ENCODE measurements at places on chromosomes 5 and 9.
A peak's percentile ranks its signal among the peaks of the same experiment; 100 is the strongest.

GRCh38 chr5:16619136-16619535 lies 2.3 kb upstream of the RETREG1 start:
- DNase-seq: no peak

DNA sequence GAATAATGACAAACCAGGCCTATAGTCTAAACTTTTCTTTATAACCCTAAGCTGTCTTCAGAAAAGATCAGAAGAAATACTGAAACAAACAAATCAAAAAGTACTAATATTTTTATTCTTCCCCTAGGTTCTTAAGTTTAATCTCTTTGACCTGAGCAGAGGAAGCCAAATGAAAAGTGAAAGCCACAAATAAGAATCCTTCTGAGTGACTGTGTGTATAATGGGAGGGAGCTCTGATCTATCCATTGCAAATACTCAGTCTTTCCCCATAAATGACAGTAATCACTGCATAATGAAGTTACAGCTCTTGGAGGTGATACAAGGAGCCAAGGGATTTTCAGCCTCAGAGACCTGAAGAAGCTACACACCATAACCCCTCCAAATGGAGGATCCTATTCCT lies 126.9 kb upstream of the ATP10B start:
- DNase-seq: no peak

GRCh38 chr5:146745931-146746577 lies 132.5 kb downstream of the PPP2R2B start:
- no peak for DNase-seq

DNA sequence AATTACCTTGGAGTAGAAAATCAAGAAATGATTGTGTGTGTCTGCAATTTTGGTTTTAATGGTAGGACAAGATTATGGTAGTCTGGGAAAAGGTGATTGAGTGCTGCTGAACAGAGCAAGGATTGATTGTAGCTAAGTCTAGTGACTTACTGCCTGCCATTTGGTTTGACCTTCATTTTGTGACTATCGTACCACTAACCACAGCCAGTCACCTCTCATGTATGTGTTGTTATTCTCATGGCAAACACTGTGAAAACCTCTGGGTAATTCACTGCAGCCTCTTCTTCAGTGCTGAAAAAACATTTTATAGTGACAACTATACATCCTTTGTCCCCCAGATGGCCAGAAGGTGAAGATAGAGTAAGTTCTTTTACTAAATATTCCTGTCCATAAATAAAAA lies 37.5 kb downstream of the CTNNA1 start:
- no peak for DNase-seq

DNA sequence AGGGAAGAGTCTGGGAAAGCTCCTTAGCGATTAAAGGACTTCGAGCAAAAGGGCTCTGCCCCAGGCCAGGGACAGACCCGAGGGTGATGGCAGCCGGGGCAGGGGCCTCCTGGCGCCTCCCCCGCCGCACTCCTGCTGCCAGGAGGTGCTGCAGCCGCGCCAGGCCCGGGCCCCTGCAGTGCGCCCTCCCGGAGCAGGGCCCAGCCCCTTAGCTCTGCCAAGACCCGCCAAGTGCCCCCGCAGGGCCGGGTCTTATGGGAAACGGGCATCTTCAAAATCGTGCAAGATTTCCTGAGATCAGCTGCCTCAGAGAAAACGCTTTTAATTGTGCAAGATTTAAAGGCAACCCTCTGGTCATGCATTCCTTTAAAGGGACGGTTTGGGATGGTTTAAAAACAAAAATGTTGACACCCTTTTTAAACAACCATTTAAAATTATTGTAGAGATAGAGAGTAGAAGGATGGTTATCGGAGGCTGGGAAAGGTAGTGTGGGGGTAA lies 52.4 kb downstream of the CDC14B start:
- DNase-seq: no peak

GRCh38 chr5:130520211-130520610 lies 615.9 kb downstream of the CHSY3 start:
- DNase-seq: no peak

DNA sequence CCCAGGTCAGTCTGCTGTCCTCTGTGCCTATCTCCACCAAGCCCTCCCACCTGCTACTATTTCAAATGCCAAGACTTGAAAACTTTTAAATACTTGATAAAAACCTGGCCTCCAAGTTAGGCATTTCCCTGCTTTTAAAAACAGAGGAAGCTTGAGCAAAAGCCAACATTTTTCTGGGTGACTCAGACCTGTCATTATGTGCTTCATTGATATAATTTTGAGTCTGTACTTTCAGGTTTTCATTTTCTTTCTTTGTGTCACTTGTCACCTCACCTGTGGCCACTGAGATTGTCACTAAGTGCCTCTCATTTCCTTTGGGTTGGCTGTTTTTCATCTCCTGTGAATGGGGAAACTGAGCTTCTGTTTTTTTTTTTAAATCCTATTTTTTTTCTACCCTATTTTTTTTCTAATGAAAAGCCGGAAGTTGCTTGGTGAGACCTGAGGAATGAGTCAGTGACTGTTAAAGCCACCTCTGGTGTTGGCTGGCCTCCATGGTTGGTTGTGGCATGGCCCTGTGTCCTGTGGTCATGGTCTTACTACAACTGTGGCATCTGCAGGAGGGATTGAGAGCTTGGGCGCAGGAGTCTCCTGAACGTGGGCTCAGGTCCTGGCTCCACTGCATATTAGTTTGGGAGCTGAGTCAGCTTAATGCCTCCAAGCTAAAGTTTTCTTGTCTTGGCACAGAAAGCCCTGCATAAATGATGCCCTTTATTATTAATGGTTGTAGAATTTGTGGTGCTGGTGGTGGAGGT lies 56.7 kb downstream of the ARHGAP26 start:
- DNase-seq: peak; percentile 10

GRCh38 chr5:129978270-129978669 lies 74.0 kb downstream of the CHSY3 start:
- DNase-seq: no peak

- DNase-seq: no peak
Observed at GRCh38 chr5:154683101-154683880, 71.9 kb upstream of the LARP1 start.

DNA sequence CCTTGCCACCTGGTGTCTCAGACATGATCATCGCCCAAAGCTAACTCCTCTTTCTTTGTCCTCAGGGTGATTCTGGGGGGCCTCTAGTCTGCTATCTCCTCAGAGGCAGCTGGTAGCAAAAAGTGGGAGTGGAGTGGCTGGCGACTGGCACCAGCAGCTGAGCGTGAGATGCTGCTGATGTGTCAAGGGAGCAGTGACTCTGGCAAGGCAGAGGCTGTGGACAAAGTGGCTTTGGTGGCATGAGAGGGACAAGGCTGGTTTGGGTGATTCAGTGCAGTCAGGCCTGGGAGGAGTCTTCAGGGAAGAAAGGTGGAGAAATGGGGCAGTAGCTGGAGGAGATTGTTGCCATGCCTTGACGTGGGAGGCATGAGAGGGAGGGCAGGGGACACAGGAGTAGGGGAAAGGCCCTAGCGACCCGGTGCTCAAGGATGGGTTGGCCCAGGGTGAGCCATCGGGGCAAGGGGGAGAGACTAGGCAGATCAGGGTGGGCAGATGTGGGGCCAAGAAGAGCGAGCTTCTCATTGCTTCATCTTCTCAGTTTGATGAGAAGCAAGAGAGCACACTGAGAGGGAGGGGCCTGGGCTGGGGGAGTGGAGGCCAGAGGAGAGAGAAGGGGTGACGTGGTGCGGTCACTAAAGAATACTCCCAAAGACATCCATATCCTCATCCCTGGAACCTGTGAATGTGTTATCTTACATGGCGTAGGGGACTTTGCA lies 64.2 kb upstream of the SPTLC1 start:
- no peak for DNase-seq

GRCh38 chr5:40429258-40430100 lies 250.2 kb upstream of the PTGER4 start:
- no peak for DNase-seq

DNA sequence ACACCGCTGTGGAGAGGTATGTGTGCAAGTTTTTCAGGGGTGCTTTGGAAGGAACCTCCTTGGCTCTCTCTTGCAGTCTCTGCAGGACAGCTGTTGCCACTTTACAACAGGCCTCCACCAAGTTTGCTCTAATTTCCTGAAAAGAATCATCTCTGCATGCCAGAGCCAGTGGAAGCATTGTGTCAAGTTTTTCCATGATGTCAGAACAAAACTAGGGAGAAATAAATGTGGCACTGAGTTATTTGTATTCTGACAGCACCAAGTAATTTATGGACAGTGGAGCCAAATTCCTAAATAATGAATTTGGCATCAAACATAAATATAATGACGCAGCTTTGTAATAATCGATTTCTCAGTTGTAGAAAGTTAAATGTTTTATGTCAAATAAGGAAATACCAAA lies 146.9 kb downstream of the KIAA0825 start:
- no peak for DNase-seq

DNA sequence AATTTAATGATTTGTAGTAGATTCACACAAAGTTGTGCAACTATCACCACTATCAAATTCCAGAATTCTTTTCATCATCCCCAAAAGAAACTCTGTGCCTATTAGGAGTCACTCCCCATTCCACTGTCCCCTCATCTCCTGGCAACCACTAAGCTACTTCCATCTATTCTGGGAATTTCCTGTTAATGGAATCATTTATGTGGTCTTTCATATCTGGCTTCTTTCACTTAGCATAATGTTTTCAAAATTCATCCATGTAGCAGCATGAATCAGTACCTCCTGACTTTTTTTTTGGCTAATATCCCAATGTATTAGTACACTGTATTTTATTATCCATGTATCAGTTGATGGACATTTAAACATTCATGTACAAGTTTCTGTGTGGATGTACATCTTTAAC lies 157.6 kb downstream of the TTC39B start:
- DNase-seq: no peak

GRCh38 chr9:133140174-133140505 lies 19.1 kb upstream of the RALGDS start:
- no peak for DNase-seq

DNA sequence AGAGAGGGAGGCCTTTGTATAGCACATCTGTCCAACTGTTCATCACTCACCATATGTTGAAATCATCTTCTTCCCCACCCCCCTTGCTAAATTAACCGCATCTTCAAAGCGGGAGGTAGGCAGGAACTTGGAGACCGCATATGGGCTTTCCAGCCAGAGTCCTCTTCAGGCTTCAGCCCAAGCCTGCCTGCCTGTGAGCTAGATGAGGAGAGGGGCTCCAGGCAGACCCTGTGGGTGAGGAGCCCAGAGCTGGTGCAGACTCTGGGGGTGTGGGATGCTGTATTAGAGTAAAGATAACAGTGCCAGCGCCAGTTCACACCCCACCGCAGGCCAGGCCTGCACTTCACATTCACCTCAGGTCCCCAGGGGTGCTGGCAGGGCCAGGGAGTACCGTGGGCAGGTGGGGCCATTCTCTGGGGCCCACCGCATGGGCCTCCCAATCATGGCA lies 16.2 kb downstream of the PRRC2B start:
- no peak for DNase-seq

DNA sequence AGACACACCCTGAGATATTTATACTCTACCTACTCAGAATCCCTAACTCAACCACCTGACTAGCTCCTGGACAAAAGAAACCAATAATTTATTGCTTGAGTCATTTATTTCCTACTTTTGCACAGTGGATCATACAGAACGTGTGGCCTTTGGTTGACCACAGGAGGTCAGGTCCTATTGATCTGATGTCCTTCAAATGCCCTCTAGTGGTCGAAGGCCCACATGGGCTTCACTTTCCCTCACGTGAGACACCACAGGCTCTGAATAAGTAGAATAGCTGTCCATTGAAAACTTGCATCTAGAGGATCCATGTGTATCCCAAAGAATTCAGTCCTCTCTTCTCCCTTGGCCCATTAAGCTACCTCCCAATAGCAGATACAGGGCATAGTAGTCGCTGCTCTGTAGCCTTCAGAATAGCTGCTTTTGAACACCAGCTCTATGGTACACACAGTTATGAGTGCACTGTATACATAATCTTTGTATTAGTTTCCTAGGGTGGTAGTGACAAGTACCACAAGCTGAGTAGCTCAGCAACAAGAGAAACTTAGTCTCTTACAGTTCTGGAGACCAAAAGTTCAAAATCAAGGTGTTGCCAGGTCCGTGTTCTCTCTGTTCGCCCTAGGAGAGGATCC lies 177.6 kb upstream of the SMARCA2 start:
- no peak for DNase-seq

- no peak for DNase-seq
Observed at GRCh38 chr9:71814815-71815214, 46.5 kb upstream of the CEMIP2 start.

DNA sequence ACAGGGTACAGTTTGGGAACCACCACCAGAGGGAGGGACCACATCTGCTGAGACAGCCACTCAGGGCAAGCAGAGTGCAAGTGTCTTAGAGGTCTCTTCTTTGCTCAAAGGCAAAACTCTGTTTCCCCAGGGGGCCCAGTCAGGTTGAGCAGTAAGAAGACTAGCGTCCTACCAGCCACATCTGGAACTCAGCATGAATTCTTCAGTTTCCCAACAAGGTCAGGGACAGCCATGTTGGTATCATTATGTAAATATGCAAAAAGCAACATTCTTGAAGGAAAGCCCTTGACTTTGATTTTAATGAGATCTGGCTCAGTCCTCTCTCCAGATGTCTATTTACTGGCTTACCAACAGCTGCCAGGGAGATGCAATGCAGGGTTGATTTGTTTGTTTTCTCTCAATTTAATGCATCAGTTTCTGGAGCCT lies 46.7 kb downstream of the TGFBI start:
- no peak for DNase-seq

GRCh38 chr9:123344192-123344949 lies 11.6 kb upstream of the CRB2 start:
- DNase-seq: no peak

DNA sequence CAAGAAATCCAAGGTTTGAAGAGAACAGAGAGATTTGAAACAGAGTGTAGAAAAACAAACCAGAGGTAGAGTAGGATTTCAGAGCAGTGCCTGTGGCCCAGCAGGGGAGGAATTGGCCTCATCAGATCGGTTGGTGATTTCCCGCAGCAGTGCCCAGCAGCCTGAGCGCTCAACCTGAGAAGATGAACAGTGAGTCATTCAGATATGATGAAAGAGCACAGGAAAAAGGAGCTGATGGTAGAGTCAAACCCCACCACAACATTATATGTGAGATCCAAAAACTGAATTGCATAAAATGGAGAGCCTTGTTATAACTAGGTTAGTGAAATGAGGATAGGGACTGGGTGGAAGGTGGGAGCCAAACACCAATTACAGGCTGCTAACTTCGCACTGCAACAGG lies 248.9 kb downstream of the PIK3R1 start:
- DNase-seq: peak; percentile 28

Measured in stimulated activated CD4-positive, alpha-beta T cell treated with anti-CD3 and anti-CD28 coated beads, Interleukin-2, amount 100 ng/mL, for 48 hours (primary cell).